CD4-positive, alpha-beta T cell (primary cell): ENCODE measurements at places on chromosomes 16 and 17. TPM values are rescaled to one million over a fixed set of nuclear protein-coding genes. Genes with fewer than 3 reads are reported as not detected.

The THAP11 gene
- total RNA-seq = 31.2 TPM

DNA sequence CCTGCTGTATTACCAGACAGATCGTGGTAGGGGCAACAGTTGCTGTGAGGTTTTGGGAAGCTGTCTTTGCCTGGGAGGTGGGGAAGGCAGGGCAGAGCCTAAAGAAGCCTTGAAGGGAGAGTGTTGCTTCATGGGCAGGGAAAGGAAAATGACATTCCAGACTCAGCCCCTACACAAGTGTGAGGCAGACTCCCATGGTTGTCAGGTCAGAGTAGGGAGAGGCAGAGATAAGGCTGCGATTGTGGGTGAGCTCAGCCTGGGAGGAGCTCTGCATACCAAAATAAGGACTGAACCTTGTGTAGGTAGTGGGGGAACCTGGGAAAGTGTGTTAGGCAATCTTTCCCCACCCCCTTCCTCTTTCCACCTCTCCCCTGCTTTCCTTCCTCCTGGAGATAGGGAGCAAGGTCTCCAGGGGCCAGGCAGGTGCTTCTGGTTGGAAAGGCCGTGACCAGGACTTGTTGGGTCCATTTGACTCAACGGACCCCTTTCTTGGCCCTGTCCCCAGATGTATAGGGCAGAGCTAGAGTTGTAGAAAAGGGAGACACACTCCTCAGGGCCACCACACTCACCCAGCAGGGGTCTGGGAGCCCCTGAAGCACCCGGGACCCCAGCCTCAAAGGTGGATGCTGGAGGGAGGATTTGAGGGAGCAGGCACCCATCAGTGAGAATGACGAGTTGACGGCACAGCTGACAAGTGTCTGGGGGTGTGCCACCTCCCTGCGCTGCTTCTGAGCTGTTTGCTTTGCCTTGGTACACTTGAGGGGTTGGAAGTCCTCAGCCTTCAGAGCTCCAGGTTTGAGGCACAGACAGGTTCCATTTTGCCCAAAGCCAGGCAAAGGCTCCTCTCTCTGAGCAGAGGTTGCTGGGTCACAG lies 18.5 kb upstream of the TOB1 start:
- no peak for DNase-seq

DNA sequence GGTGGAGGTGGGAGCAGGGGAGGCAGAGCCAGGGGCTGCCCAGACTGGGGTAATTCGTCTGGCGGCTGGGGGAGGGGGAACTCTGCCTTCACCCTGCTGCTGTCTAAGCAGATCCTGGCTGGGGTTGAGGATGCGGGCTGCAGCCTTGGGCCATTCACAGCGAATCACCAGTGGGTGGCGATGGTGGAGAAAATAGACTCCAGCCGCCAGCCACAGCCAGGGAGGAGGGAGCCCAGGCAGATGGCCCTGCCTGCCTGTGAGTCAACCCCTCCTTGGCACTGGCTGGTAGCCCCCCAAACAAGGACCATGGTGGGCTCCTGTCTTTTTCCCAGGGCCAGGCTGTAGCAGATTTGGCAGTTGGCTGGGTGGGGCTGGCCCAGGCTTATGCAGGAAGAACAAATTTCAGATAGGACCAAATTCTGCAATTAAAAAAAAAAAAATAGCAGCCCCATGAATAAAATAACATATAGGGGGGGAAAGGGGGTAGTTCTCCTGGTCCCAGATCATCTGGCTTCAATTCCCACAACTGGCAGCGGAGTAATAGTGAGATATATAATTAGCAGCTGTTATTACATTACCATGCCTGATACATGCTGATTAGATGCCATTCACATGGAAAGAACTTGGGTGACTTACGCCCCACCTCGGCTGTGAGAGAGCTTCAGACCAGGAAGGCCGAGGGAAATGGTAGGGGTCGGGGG lies 41.5 kb upstream of the CDH5 start:
- DNase-seq = no peak

The C17orf113 gene
- total RNA-seq = 0.42 TPM

GRCh38 chr17:15957608-15958307 lies 12.8 kb downstream of the ADORA2B start:
- DNase-seq = no peak

- DNase-seq = peak; percentile 81
These were observed 16.6 kb upstream of the DLX4 start for GRCh38 chr17:49952209-49952911.

GRCh38 chr16:75868636-75869632 lies 142.6 kb upstream of the CPHXL start:
- no peak for DNase-seq

- no peak for DNase-seq
These were observed 19.2 kb downstream of the RBFOX1 start for GRCh38 chr16:7351610-7352510.

DNA sequence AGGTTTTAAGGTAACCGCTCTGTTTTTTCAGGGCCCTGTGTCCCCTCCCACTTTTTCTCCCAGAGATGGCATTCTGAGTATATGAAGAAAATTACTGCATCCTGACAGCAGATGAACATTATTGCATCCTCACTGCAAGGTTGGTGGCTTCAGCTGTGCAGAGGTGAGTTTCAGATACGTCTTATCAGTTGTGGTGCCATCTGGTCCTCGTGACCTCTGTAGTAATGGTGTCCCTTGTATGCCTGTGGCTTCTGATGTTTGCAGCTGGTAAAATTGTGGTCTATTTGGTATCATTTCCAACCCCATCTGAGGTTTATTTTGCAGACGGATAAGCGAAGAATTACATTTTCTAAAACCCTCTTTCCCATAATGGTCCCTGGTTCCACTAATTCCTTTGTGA lies 417.0 kb downstream of the HS3ST3B1 start:
- no peak for DNase-seq

The PIK3R6 gene
- total RNA-seq = 0.60 TPM

DNA sequence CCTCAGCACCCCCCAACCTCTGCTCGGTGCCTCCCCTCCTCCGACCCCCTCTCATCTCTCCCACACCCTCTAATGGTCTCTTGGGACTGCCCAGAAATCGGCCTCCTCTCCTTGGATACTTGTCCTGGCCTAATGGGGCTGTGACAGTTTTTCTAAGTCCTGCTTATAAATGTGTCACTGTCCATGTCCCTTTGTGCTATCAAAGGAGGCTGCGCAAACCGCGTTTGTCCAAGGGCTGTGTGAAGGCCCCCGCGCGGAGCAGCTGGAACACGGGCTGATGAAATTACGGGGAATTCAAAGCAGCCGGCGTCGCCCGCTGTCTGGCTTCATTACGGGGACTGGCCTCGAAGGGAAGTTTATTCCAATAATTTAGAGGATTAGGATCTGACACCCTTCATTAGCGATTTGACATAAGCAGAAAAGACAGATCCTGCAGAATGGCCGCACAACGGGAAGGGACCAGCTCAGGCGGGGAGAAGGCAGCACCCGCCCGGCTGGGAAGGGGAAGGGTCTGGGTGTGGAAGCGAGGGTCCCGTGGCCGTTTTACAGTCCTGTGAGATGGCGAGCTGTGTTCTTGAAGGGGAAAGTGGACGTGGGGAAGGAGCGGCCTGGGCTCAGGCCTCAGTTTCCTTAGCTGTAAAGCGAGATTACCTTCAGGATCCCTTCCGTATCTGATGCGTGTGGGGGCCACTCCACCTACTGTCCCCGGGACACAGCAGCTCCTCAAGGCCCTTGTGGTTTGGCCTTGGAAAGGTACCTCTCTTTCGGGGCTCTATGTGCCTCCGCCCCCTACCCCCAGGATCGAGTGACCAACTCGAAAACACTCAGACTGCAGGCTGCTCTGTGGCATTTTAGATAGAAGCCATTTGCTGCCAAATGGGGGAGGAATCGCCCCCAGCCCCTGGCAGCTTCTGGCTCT lies 1.6 kb upstream of the WFIKKN2 start:
- DNase-seq = no peak

DNA sequence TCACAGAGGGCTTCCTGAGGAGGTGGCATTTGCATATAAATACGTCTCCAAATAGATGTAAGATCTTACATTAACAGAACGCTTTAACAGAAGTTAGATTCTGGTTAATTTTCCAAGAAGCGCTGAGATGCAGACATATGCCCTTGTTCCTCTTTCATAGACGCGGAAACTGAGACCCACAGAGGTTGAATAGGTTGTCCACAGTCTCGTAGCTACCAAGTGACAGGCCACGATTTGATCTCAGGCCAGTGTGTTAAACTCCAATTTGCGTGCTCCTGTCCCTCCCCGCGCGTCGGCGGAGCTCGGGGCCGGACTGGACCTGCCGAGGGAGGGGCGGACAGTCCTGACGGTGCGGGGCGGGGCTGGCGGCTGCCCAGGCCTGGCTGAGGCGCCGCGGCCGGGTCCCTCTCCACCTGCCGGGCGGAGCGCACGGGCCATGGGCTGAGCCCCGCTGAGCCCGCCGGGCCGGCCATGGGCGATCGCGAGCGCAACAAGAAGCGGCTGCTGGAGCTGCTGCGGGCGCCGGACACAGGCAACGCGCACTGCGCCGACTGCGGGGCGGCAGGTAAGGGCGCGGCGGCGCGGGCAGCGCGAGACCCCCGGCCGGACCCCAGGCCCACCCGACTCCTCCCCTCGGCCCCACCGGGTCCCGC lies at the start of gene ADAP2:
TSS of gene ADAP2 (plus strand) at position 402 of the 653 bp plus-strand sequence. CDS start at position 472, 70 bp downstream.
- DNase-seq = no peak

GRCh38 chr17:67151717-67152116 lies 93.3 kb downstream of the HELZ start:
- DNase-seq = no peak

The TNFSF12 gene
- 19.1 TPM for total RNA-seq

GRCh38 chr17:73561111-73561510 lies 83.1 kb downstream of the SDK2 start:
- no peak for DNase-seq

The SERPINF2 gene
- total RNA-seq = 0.49 TPM

- no peak for DNase-seq
These were observed 163.3 kb downstream of the XYLT1 start for GRCh38 chr16:17307504-17307903.

DNA sequence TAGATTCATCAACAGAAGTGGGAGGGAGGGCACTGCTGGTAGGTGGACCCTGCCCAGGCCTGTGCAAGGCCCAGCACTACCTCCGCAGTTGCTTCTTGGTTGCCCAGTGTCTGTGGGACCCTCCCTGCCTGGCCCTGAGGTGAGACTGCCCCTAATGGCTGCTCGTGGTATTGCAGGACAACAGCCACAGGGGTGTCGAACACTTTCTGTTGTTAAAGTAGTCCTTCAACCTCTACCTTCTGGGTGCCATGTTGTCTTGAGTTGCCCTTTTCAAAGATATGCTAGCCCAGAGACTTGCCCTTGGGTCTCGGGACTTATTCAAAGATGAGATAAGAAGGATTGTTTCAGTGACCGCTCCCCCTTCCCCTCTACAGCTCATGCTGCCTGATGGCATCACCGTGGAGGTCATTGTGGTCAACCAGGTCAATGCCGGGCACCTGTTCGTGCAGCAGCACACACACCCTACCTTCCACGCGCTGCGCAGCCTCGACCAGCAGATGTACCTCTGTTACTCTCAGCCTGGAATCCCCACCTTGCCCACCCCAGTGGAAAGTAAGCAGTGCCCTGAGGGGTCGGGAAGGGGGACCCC lies 29.1 kb downstream of the AKAP1 start:
- peak; percentile 77 for DNase-seq

The HOXB4 gene
- 0.16 TPM for total RNA-seq

GRCh38 chr17:77083531-77083930 lies 57.2 kb upstream of the SEC14L1 start:
- no peak for DNase-seq

The CCDC200 gene
- total RNA-seq = 0.47 TPM
